ENCODE measurements at places on chromosomes 7 and 10.

DNA sequence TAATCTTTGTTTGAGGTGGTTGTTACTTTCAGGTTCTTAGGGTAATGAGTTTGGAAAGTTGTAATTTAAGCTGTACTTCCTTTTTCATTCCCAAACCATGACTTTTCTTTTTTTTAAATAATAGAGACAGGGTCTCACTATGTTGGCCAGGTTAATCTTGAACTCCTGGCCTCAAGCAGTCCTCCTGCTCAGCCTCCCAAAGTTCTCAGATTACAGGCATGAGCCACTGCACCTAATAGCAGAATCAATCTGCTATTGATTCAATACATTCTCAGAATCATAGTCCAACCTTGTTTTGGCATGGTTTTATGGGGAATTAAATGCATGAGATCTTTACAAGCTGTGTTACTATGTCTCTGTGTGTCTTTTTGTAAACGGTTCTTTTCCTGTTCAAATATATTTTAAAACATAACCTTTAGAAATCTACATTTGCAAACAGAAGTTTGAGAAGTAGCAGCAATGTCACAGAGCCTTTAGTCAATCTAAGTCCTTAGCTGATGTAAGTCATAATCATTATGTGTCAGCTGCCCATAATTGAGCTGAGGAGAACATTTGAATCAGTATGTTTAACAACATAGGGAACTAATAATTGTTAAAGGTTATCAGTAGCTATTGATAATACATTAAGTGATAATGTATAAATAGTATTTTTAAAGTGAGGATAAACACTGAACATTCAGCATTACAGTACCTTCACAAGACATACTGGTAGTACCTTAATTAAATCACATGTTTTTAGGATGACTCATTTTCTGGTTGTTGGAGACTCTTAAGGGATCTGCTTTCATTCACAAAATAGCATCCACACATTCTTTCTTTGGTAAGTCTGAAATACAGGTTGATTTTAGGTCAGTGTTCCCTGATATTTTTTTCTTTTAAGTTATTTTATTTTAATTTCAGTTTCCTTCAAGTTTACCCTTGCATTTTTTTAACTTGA is 8.8 kb downstream of the INPP5F start:
- peak; percentile 37 for DNase-seq

GRCh38 chr7:128074336-128074735 is 43.1 kb upstream of the LRRC4 start:
- no peak for DNase-seq

GRCh38 chr10:6912929-6913328 is 332.9 kb upstream of the PRKCQ start:
- DNase-seq, result no peak

DNA sequence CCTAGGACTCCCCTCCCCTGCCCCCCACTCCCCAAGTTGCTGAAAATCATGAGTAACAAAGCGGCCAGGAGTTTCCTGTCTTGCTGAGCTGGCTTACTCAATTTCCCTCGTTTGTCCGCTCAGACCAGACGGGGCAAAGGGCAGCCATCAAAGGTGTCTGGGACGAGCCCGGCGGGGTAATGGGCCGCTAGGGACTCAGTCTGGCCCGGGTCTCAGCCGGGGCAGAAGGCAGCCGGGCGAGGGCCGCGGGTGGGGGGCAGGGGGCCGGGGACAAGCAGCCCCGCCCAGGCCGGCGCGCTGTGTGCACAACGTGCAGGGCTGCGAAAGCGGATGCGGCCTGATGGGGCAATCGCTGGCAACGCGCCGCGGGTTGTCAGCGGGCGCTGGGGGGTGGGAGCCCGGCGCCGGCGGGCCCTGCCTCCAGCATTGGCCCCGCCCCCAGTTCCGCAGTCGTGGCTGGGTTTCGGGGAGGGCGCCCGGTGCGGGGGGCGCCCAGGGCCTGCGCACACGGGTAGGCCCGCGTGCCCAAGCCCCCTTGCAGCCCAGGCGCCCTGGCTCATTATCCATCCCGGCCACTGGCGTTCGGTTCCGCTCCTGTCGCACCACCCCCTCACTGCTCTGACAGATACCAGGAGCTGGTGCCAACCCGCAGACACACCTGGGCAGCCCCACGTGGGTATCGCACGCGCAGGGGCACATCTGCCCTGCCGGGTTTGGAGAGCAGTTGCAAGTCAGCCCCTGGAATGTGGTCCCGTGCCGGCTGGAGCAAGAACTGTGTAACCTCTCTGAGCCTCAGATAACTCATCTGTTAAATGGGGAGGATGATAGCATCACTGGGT is 35.1 kb downstream of the DNAJB12 start:
- peak; percentile 95 for DNase-seq

- no peak for DNase-seq
These were observed 28.4 kb downstream of the CPXM2 start for GRCh38 chr10:123863183-123863575.

DNA sequence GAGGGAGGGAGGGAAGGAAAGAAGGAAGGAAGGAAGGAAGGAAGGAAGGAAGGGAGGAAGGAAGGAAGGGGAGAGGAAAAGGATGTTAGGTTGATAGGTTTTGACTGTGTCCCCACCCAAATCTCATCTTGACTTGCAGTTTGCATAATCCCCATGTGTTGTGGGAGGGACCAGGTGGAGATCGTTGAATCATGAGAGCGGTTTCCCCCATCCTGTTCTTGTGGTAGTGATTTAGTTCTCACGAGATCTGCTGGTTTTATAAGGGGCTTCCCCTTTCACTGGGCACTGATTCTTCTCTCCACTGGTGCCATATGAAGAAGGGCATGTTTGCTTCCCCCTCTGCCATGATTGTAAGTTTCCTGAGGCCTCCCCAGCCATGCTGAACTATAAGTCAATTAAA is 15.1 kb upstream of the NUDCD3 start:
- no peak for DNase-seq

DNA sequence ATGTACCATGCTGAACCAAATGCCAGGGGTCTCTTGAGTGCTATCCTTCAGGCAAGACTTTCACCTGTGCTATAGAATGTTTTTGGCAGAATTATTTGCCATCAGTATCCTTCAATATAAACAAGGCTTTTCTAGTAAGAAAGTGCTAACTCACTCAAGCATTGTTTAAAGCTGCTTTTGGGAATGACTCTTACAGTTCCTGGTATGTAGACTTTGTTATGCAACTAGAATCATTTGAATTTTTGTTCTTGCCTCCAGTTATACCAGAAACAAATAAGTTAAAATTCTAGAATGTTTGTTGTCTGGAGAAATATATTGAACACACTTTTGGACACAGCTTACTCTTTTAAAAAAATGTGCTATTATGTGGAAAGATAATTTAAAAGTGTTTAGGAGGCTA is 39.5 kb upstream of the RTKN2 start:
- DNase-seq, result no peak

DNA sequence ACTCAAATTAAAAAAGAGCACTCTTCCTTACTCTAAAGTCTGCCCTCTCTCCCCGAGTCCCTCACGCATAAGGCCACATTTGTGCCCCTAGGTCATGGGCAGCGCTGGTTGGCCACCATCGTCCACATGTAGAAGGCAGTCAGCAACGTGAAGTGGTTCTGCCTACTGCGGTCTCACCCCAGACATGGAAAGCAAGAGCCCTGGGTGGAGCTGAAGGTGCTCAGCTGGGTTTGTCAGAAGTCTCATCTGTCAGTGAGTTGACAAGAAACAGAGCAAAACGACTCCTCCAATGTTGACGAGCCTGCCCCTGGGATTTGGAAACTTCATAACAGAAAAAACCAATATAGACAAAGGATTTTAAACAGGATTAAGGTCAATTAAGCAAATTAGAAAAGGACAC is 192.3 kb upstream of the PRSS58 start:
- no peak for DNase-seq

DNA sequence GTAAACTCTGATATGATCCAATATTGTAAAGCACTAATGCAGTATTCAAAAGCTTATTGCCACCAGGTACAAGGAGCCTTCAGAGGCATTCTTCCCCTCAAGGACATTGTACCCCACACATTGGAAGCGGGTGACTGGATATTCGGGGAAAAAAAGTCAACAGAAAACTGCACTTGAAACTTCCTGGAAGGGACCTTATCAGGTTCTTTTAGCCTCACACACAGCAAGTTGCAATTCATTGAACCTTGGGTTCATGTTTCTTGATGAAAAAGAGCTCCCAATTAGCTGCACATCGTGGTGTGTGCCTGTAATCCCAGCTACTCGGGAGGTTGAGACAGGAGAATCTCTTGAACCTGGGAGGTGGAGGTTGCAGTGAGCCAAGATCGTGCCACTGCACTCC is 16.4 kb upstream of the MICU1 start:
- no peak for DNase-seq

- no peak for DNase-seq
These were observed 94.0 kb upstream of the PPP2R2D start for GRCh38 chr10:131806646-131807317.

DNA sequence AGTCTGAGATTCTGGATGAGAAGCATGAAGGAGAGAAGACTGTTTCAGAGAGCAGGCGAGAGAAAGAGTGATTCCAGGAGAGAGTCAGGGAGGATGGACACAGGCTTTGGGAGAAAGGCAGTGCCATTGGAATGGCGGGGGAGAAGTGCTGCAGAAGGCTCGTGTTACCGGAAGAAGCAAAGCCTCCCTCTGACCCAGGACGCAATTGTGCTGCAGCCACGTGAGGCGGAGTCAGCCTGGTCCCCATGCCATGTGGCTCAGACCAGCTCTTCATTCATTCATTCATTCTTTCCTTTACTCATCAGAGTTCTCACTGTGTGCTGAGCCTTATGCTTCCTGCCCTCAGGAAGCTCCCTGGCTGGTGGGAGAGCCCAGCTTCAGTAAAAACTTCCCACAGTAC is 49.2 kb upstream of the COL13A1 start:
- DNase-seq, result no peak

DNA sequence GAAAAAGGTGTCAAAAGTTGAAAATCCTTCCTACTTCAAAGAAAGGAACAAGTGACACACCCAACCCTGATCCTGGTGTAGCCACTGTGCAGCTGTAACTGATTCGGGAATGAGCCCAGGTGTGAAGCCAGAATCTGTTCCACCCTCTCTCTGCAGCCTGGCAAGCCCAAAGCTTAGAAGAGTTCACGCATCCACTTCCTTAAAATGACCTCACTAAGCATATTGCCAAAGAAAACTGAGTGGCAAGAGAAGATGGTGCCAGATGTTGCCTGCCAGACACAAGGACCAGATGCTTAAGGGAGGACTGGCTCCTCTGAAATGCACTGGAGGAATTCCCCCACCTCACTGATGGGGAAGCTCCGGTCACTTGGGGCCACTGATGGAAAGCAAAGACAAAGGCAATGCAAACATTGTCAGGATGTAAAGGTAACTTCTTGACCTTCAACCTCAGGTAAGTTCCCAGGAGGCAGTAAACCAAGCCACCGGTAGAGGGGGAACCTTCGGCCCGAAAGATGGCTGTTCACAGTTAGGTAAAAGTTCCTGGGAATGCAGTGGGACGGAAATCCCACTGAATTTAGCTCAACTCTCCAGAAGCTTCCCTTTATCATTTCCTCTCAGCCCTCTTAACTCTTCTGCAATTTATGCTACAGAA is 554.9 kb downstream of the KCNMA1 start:
- DNase-seq, result no peak

DNA sequence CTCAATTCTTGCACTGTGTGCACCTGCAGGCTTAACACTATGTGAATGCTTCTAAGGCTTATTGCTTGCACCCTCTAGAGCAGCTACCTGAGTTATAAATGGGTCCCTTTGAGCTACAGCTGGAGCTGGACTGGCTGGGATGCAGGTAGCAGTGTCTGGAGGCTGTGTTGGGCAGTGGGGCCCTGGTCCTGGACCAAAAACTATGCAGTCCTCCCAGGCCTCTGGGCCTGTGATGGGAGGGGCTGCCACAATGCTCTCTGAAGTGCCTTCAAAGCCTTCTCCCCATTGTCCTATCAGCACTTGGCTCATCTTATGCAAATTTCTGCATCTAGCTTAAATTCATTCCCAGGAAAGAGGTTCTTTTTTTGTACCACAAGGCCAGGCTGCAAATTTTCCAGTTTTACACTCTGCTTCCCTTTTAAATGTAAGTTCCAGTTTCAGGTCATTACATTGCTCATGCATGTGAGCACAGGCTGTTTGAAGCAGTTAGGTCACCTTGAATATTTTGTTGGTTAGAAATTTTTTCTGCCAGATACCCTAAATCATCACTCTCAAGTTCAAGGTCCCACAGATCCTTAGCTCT is 26.0 kb downstream of the KBTBD2 start:
- DNase-seq, result no peak

DNA sequence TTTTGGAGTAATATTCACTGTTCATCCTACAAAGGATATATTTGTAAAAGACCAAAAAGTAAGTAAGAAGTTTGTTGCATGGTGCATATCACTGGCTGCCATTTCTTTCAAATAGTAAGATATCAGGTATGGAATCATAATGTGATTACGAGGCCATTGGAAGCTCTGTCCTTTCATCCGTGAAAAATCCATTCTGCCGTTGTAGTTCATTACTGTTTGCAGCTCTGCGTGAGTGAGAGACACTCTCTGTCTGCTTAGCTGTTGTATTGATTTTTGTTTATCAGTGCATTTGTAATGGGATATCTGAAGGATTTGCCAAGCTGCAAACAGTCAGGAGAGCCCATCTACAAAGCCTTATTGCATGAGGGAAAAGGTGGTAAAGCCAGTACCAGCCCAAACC is 44.1 kb upstream of the SLC39A12 start:
- no peak for DNase-seq

DNA sequence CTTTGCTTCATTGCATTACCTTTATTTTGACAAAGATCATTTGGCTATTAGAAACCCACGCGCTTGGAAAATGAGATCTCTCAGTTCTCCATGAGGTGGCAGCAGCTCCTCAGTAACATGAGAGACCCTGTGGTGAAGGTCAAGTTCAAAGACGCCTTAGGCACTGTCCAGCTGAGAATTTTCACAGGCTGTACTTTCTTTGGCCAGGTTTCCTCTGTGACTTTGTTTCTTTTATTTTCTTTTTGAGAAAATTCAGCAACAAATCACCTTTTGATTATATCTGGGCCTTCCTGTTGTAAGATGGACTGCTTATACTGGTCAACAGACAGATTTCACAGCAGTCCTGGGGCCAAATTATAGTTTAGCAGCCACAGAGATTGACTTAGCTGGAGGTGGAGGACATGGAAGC is 54.5 kb downstream of the RAB18 start:
- DNase-seq, result peak; percentile 77

GRCh38 chr7:937856-938484 is 16.5 kb downstream of the ADAP1 start:
- DNase-seq, result no peak

DNA sequence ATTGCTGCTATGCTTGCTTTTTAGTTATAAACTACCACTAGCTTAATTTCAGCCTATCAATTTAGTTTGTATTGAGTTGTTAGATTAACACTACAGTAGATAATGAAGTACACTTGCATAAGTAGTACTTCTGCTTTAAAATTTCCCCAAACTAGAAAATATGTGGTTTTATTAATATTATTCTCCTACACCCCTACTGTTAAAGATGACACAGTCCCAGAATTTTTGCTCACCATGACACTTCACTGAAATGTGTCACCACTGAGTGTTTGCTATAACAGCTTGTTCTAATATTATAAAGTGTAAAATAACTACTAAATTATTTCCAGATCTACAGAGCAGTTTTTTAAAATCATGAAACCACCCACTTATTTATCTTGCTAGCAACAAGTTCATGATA is 31.6 kb downstream of the RHEB start:
- DNase-seq, result no peak
